M059J (cell line): ENCODE measurements at places on chromosomes 11 and 22. TPM values are rescaled to one million over a fixed set of nuclear protein-coding genes. Genes with fewer than 3 reads are reported as not detected.
A peak's percentile ranks its signal among the peaks of the same experiment; 100 is the strongest.

SLC35F2 gene
- total RNA-seq = 26.4 and 33.4 TPM in 2 replicates

ARHGAP20 gene
- total RNA-seq = 1.1 and 1.4 TPM in 2 replicates

CBLIF gene
- not detected in 2 replicates for total RNA-seq

XKR3 gene
- 0.37 and 0.44 TPM in 2 replicates for total RNA-seq

TM7SF2 gene
- total RNA-seq = 2.1 and 7.0 TPM in 2 replicates

BCO2 gene
- total RNA-seq = 1.0 TPM in 1 of 2 replicates, not detected in the other

B4GALNT4 gene
- 2.8 and 9.4 TPM in 2 replicates for total RNA-seq

MRTFA gene
- 25.4 and 25.8 TPM in 2 replicates for total RNA-seq

CARD10 gene
- 8.3 and 10.6 TPM in 2 replicates for total RNA-seq

DNA sequence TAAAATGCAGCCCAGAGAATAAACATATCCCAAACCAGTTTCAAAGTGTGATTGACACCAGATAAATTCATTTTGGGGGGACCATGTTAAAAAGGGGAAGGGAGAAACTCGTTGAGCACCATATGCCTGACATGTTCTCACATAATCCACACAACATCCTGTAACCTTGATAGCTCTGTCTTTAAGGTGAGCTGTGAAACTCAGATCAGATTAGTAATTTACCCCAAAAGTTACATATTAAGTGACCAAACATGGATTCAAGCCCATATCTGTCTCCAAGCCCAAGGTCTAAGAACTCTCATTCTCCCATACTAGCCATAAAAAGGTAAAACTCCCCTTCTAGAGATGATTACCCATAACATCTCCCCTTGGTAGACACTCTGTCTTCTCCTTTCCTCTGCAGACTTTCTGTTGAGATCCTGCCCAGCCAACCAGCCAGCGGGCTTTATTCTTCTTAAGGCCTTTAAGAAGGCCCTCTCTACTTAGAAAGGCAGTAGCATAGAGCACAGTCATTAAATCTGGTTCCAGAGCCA, 150.7 kb downstream of the CCDC34 start:
- DNase-seq = no peak

DNA sequence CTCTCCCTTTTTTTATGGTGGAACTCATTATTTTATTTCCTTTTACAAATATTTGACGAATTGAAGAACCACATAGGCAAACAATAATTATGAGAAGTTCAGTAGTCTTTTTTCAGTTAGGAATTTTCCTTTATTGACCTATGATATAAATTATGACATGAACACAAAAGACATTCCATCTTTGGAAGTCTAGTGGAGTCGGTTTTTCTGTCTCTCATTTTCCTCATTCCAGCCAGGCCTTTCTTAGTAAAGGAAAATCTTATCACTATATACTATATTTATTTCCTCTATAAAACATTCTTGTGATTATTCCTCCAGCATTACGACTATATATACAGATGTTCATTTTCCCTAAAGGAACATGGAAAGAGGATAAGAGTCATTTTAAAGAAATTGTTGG, 1046.1 kb downstream of the DLG2 start:
- DNase-seq = no peak

- no peak for DNase-seq
These were observed 52.3 kb downstream of the RTL6 start for GRCh38 chr22:44445731-44446130.

GRCh38 chr22:37105154-37105553, 4.4 kb downstream of the TMPRSS6 start:
- DNase-seq = peak; percentile 22

GRCh38 chr11:27196203-27196897, 155.7 kb downstream of the BBOX1 start:
- DNase-seq = no peak

DNA sequence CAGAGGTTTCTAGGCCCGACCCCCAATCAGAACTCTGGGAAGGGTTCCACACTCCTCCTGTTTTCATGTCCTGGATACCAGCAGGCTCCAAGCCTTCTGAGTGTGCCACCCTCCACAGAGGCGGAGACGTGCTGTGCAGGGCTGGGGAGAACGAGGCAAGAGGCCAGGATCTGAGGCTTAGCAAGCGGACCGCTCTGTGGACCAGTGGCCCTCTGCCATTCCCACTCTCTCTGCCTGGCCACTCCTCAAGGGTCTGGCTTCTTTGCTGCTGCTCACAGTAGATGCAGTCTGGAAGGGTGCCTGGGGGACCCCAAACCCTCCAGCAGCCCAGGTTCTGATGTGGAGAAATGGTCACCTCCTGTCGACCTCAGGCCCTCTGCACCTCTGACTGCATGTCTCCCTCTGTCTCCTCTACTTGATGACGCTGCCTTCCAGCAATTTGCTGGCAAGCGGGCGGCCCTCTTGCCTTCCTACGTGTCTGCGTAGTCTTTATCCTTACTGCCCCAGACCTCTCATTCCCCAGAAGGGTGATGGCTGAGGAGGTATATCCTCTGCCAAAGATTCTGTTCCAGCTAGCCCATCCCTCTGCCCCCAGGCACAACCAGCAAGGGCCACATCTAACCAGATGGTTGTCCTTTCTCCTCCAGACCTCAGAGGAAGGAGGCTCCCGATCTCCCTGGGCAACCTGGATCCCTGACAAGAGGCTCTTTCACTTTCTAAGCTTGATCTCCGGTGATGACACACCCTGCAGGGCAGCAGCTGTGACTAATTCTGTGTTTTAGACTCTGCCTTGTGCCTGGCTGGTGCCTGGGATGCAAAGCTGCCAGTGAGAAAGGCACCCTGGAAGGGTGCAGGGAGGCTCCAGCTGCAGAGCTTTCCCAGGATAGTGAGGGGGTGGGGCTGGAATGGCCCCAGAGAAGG, 87.3 kb downstream of the NAT10 start:
- DNase-seq = peak; percentile 98

- DNase-seq = no peak
These were observed 699 bp downstream of the AIFM3 start for GRCh38 chr22:20967697-20968211.

DNA sequence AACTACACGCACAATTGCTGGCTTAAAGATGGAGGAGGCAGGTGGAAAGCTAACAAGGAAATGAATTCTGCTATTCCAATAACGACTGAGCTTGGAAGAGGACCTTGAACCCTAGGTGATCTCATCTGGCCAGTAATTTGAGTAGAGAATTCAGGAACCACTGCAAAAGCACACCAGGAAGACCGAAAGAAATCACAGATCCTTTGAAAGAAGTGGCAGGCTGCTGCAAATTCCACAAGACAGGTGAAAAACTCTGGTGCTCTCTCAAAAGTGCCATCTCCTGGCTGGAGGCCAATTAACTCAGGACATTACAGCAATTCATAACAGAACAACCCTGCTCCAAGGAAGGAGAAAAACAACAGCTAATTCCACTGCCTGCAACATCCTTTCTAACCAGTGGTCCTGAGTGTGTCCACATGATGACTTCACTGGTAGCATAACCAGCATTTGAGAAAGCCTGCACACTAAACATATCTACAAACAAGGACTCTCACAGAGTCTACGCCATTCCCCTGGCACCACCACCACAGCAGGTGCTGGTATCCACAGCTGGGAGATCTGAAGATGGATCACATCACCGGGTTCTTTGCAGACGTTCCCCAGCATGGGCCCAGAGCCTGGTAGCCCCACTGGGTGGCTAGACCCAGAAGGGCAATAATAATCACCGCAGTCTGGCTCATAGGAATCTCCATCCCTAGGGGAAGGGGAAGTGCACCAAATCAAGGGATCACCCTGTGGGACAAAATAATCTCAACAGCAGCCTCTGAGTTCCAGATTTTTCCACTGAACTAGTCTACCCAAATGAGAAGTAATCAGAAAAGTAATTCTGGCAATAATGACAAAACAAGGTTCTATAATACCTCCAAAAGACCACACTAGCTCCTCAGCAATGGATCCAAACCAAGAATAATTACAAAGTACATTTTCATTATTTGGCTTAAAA, 44.9 kb upstream of the CLTCL1 start:
- DNase-seq = no peak

DNA sequence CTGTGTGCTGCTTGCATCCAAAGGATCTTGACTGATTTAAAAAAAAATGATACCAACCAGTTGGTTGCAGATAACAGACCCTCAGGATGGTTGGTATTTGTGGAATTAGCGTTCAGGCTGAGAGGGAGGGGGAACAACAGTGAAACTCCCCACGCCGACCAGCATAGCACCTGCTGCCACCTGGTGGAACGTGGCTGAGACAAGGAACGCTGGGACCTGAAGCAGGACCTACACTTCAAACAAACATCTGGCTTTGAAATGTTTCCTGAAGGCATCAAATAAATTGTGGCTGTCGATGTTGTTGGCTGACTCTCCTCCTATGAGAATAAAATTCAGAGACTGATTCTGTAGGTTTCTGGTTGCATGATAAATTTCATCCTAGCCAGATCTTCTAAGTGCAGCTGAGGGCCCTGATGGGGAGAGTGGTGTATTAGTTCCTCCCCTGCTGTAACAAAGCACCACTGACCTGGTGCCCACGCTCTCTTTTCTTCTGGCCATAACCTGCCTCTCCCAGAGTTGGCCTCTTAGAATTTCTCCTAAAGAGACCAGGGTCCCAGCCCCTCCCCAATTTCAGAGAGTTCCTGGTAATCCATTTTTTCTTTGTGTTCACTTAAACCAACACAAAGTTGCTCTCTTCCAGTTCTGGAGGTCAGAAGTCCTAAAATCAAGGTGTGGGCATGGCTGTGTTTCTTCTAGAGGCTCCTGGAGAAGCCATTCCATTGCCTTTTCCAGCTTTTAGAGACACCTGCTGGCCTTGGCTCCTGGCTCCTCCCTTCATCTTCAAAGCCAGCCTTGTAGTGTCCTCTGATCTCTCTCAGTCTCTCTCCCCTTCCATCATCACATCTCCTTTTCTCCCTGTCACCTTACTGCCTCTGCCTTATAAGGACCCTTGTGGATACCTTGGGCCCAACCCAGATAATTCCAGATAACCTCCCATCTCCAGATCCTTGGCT, 17.3 kb downstream of the APOL2 start:
- peak; percentile 20 for DNase-seq

DNA sequence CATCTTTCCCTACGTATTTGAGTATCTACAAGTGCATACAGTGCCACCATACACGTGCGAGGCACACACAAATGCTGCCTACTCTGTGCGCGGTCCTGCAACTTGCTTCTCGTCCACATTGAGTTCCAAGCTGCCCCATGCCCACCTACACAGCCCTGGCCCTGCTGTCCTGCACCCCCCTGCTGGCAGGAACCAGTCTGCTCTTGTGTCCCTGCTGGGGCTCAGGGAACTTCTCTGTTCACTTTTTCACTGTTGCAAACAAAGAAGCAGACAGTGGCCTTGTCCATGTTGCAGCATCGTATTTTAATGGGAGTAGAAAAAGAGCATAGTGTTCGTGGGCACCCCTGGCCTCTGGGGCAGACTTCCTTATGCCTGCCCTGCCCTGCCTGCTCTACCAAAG, 14.0 kb downstream of the CPT1A start:
- no peak for DNase-seq

DNA sequence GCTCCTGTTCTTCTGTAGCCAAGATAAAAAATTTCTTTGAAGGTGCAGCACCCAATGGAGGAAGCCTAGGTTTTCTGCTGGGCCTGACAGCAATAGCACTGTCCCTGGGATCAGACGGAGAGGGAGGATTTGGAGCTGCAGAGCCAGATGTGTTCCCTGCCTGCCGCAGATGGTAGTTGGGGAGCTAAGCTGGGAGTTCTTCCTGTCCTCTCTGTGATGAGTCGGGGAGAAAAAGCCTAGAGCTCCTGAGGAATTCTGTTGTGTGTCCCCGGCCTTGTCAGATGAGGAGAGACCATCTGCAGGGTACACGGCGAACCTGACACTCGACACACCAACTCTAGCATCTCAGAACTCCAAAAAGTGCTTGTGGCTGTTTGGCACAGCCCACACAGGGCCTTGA, 103.8 kb upstream of the CRYBB3 start:
- DNase-seq = no peak

DNA sequence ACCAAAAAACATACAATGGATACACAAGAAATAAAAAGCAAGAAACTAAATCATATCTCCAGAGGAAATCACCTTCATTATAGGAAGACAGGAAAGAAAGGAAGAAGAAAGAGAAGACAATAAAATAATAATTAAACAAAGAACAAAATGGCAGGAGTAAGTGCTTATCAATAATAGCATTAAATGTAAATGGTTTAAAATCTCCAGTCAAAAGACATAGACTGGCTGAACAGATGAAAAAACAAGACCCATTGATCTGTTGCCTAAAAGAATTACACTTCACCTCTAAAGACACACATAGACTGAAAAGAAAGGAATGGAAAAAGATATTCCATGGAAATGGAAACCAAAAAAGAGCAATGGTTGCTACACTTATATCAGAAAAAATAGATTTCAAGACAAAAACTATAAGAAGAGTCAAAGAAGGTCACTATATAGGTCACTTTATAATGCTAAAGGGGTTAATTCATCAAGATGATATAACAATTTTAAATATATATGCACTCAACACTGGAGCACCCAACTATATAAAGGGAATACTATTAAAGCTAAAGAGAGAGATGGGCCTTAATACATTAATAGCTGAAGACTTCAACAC, 118.4 kb upstream of the SESN3 start:
- DNase-seq = no peak

DNA sequence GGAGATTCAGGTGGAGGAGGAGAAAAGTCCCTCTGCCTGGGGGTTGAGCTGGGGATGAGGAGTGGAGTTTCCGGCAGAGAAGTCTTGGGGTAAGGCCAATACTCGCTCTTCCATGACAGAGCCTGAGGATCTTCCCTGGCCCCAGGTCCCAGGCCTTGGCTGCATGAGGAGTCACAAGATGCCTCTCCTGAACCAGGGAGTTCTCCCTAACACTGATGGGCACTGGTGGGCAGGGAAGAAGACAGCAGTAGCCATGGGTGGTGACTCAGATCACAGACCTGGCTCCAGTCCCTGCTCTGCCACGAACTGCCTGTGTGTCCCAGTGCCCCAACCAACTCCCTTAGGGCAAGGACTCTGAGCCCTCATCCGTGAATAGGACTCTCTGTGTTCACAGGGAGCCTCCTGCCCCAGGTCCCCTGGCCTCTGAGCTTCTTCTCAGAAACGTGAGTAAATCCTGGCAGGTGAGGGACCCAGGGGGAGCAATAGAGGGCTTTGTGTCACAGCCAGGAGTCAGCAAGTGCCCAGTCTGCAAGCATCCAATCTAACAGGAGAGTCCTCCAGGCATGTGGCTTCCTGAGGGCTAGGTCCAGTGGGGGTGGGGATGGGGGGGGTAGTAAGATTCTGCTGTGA, 45.5 kb upstream of the FTH1 start:
- DNase-seq = peak; percentile 95

DNA sequence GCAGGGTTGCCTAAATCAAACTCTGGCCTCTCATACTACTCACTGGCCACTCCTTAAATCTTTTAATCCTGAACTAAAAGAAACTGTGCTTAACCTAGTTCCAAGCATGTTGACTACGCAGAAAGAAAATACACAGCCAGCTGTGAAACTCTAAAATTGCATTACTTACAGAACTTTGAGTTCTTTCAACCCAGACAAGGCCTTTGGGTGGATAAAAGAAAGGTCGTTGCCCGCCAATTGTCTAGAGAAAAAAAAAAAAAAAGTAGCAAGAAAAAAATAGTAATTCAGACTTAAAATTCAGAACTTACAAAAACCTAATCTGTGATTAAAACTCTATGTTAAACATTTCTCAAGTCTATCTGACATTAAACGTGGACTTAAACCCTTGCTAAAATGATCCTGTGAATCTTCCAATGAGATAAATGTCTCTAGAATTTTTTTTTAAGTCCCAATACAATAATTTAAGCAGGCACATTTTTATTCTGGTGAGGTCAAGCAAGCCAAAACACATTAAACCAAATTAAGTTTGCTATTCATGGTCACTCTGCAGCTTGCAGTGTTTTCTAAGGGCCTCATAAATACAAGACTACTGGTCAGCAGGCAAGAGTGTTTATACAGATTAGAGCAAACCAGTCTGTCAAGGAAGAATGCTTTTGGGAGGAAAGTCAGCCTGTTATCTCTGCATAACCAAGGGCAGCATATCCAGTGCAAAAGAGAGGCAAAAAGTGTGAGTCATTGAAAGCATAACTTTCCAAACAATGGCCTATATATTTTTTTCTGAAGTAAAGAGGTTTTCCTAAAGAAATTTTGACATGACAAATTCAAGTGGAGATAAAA, 29.5 kb upstream of the CCDC34 start:
- DNase-seq = peak; percentile 87
